ENCODE measurements at places on chromosomes 7 and 10. TPM values are rescaled to one million over a fixed set of nuclear protein-coding genes. Genes with fewer than 3 reads are reported as not detected.
A peak's percentile ranks its signal among the peaks of the same experiment; 100 is the strongest.

Gene AKR1C4
- total RNA-seq: not detected

Gene DMTF1
- 40.8 TPM for total RNA-seq

GRCh38 chr10:121580276-121581116 lies 17.7 kb downstream of the FGFR2 start:
- no peak for DNase-seq

DNA sequence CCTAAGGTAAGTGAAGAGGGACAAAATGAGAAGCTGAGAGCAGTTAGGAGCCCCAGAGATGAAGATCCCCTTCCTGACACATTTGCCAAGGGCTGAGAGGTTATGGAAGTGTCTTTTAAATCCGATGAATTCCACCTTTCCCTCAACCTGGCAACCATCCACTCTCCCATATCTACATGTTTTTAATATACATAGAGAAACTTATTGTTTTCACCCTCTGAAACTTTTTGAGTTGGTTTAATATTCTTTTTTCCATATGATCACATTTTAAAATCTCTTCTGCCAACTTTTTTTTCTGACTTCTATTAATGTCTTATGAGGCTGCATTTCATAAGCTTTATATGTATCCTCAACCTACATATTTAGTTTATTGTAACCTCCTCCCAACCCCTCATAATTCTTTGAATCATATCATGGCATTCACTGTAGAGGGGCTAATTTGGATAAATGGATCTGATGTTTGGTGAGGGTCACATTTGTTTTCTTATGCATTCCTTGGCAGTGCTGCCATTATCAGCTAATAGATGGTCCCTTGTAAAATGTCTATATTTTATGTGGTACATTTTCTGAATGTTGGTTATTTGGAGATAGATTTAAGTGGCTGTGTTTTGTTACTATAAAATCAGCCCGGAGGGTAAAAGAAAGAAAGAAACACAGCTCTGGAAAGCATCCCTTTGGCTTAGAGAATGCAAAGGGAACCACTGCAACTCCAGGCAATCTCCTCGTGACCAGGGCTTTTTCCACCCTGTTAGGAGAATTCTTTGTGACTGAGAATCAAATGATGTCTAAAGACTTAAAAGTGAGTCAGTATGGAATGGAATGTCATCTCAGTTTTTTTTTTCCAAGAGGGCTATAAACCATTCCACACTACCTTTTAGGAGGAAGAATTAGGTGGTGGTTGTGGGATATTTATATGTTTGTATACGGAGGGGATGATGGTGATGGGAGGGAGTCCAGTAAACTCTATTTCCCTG lies 334.4 kb downstream of the SUGCT start:
- peak; percentile 2 for DNase-seq

Data from bronchial epithelial cell (primary cell).